ENCODE measurements at places on chromosomes 16 and 17. TPM values are rescaled to one million over a fixed set of nuclear protein-coding genes. Genes with fewer than 3 reads are reported as not detected.
A peak's percentile ranks its signal among the peaks of the same experiment; 100 is the strongest.

DNA sequence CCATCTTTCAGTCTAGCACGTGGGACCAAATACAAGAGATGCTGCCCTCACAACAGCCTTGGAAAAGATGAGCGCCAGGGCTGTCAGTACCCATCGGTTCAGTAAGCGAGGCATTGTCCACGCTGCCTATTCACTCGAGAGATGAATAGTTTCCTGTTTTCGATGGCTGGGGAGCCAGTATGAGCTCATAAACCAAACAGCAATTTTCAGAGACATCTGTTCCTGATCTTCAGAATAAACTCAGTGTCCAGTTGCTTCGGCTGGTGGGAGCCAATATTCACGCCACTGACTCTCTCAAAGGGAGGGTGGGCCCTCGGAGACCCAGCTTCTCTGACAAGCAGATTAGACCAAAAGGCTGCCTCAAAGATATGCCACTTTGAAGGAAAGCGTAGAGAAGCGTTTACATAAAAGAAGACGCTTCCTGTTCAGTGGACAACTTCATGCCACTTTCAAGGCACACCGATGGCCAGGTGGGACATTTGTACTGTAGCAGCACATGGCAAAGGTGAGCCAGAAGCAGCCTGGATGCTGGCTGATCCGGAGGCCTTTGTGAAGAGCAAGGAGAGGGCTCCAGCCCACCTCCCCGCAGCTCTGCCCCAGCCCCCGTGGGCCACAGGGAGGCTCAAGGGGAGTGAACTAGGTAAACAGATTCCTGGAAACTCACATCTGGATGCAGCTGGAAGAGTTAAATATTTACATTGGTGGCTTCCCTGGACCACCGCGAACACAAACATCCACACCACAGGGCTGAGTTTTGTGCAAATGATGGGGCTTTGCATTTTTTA is 6.0 kb downstream of the TIMM22 start:
- peak; percentile 89 for DNase-seq

HID1 gene
- total RNA-seq = 0.18 TPM

DNA sequence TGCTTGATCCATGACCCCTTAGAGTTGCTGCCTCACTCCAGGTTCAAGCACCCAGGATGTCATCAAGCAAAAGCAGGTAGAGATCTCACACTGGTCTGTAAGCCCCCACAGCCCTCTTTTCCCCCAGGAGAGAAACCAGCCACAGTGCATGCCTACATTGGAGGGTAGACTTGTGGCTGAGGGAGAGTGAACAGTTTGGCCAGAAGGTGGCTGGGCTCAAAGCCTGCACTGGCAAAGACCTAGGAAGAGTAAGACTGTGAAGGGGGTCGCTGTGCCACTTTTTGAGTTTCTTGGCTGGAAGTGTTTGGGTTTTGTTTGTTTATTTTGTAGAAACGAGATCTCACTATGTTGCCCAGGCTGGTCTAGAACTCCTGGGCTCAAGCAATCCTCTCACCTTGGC is 28.5 kb downstream of the HOXB1 start:
- DNase-seq = no peak

GRCh38 chr17:49819651-49820050 is 28.2 kb downstream of the TAC4 start:
- no peak for DNase-seq

GRCh38 chr16:24273508-24274182 is 17.5 kb downstream of the CACNG3 start:
- peak; percentile 17 for DNase-seq

GRCh38 chr17:82239926-82240505 is 11.2 kb downstream of the SLC16A3 start:
- no peak for DNase-seq

DNA sequence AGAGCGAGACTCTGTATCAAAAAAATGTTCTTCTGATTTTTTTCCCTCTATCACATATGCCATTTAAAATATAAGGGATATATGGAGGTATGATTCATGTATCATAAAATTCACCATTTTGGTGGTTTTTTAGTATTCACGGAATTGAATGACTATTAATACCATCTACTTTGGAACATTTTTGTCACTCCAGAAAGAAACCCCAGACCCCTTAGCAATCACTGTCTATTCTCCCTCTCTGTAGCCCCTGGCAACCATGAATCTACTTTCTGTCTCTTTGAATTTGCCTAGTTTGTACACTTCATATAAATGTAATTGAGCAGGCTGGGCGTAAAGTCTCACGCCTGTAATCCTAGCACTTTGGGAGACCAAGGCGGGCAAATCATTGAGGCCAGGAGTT is 75.9 kb downstream of the PRKCA start:
- peak; percentile 22 for DNase-seq

SLC25A10 gene
- total RNA-seq = 12.2 TPM
